ENCODE measurements at places on chromosomes 4 and X. TPM values are rescaled to one million over a fixed set of nuclear protein-coding genes. Genes with fewer than 3 reads are reported as not detected.

Gene IL2
- total RNA-seq = 0.99 TPM

Gene SPANXB1
- not detected for total RNA-seq

Gene EDNRA
- total RNA-seq = 15.4 TPM

Gene PITX2
- total RNA-seq = not detected

Gene AGTR2
- total RNA-seq = not detected

Gene KIAA1210
- 4.9 TPM for total RNA-seq

Gene ZNF732
- 0.44 TPM for total RNA-seq

Gene SAP30
- total RNA-seq = 8.6 TPM

Gene PHF8
- total RNA-seq = 52.4 TPM

Gene PRR32
- not detected for total RNA-seq

Gene CXCL11
- total RNA-seq = 0.31 TPM

Gene CORIN
- 25.0 TPM for total RNA-seq

Gene MAGEE2
- not detected for total RNA-seq

Gene MAGEA11
- 0.10 TPM for total RNA-seq

Gene PPP1R2C
- total RNA-seq = not detected

Gene VCX3A
- not detected for total RNA-seq

Gene HDAC8
- 42.1 TPM for total RNA-seq

Gene SHOX
- not detected for total RNA-seq

Gene AREG
- total RNA-seq = 7.4 TPM

Gene TKTL2
- not detected for total RNA-seq

Gene ENAM
- 0.05 TPM for total RNA-seq

Gene CNKSR2
- 2.3 TPM for total RNA-seq

Gene PAGE5
- not detected for total RNA-seq

Gene CPLX1
- total RNA-seq = 6.7 TPM

Gene HSFX1
- 2.5 TPM for total RNA-seq

Gene NUP62CL
- 2.7 TPM for total RNA-seq

Gene GPM6B
- 15.9 TPM for total RNA-seq

Gene MRFAP1
- 196 TPM for total RNA-seq
